ENCODE measurements at places on chromosomes 4 and X.

- no peak for DNase-seq
Measured at GRCh38 chrX:69496183-69496582, 7.9 kb upstream of the NALF2 start.

DNA sequence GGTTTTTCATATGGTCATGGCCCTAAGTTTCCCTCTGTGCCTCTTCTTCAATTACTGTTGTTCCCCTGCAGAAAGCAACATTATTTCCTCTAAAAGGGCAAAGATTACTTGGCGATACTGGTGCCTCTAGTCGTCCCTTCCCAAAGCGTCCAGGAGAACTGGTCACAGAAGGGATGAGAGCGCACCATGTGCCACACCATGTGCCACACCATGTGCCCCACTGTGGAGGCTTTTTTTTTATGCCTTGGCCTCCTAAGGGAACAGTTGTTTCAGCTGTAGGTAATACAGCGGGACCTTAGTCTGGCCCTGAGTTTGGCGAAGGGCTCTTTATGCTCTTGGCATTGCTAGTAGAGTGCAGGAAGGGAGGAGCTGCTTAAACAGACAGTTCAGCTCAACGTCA is 11.5 kb upstream of the FGG start:
- DNase-seq, result no peak

DNA sequence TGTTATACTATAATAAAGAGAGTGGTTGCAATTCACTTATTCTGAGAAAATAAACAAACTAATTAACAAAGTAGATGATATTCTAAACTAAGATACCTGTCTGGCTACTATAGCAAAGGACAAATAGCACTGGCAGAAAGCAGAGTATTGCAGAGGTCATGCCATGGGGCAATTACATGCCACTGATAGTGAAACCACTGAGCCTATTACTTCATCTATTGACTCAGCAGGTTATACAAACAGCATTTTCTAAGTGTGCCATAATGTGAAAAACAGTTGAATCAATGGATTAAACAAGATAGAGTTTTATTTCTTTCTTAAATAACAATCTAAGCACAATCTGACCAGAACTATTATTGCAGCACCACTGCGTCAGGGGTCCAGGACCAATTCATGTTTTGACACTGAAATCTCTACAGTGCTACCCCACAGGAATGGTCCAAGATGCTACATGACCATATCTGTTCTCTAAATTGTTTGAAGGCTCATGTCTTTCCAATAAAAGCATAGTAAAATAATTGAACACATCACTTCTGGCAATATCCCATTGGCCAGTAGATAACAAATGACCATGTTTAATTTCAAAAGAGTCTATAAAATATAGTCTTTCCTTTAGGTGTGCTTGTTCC is 389.5 kb upstream of the GRID2 start:
- DNase-seq, result no peak

DNA sequence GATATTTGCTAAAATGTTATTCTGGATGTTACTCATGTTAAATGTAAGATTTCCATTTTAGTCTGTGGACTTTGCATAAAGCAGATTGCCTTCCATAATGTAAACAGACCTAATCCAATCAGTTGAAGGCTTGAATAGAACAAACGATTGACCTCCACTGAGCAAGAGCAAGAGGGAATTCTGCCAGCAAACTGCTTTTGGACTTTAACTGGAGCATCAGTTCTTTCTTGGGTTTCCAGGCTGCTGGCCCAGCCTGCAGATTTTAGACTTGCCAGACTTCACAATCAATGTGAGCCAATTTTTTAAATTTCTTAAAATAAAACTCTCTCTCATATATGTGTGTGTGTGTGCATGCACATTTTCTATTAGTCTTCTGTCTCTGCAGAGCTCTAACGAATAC is 1248.8 kb downstream of the ADGRL3 start:
- DNase-seq, result no peak

DNA sequence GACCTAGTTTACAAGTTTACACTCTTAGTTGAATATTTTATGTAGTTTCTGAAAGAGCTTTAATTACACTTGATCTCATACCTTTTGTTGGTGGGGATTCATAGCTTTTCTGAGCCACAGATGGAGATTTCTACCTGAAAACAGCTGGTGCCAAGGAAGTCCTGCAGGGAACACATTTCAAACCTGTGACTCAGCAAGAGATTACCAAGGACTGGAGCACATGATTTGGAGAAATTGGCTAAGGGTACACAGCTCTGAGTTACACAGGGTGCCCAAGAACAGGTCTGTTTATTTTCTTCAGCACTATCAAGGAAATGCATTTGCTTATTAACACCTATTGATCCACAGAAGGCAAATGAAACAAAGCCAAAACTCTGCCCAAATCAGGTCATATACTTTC is 691.5 kb downstream of the KCTD8 start:
- peak; percentile 40 for DNase-seq

GRCh38 chr4:121784975-121785374 is 16.1 kb upstream of the EXOSC9 start:
- DNase-seq, result no peak

- no peak for DNase-seq
Measured at GRCh38 chr4:180084561-180084960, 2158.6 kb upstream of the TENM3 start.

DNA sequence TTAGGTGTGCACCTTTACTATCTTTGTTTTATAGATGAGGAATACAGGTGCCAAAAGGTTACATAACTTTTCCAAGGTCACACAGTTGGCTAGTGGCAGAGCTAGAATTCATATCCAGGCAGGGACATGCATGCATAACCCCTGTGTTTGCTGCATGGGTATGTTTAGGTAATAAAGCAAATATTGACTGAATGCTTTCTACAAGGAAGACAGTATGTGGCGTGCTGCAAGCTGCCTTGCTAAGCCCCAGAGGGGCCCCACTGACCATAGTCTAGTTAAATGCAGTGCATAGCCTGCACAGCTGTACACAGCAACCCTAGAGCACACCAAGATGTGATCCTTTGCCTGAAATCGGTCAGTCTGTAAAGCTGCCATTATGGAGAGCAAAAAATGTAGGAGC is 320.5 kb upstream of the IGFBP7 start:
- no peak for DNase-seq

DNA sequence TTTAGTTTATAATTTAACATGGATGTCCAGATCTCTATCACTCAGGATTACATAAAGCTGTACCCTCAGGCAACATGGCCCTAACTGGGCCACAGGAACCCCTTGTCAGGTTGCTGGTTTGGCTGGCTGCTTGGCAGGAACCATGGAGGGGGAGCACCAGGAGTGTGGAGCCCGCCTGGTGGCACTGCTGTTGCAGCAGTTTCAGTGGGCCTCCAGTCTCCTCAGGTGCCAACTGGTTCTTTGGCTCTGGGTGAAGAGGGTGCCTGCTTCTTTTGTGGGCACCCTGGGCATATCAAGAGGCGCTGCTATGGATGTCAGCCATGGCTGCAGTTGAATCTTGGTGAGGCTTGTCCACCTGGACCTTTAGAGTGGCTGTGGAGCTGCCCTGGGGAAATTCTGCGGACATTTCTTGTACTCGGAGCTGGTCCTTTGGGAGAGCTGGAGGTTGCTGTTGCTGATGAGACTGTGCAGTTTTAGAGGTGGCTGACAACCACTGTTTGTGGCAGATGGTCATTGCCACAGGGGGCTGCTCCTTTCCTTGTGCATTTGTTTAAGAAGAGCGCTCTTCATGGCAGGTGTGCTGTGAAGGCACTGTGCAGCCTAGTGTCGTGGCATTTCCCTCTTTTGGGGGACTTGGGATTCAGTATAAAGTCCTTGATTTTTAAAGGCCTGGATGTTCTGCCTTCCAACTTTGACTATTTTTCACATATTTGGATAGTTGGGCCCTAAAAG is 10.3 kb upstream of the SMIM14 start:
- DNase-seq, result peak; percentile 7

- no peak for DNase-seq
Measured at GRCh38 chrX:105375816-105376215, 155.3 kb upstream of the TEX13A start.

DNA sequence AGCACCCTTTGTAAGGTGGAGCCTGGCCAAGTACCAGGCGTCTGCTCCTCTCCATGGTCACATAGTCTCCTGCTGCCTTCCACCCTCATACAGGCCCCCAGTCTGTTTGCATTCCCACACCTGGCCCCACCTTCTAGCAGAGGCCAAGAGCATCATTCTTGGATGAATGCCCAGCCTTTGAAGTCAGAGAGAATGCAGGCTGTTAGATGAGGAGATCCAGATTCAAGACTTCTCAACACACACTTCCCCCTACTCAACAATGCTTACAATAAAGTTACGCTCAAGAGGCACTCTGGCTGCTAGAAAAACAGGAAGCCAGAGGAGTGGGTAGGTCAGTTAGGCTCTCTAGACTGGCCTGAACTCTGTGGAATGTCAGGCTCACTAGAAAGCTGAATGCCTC is 43.3 kb downstream of the SHROOM4 start:
- DNase-seq, result peak; percentile 8

DNA sequence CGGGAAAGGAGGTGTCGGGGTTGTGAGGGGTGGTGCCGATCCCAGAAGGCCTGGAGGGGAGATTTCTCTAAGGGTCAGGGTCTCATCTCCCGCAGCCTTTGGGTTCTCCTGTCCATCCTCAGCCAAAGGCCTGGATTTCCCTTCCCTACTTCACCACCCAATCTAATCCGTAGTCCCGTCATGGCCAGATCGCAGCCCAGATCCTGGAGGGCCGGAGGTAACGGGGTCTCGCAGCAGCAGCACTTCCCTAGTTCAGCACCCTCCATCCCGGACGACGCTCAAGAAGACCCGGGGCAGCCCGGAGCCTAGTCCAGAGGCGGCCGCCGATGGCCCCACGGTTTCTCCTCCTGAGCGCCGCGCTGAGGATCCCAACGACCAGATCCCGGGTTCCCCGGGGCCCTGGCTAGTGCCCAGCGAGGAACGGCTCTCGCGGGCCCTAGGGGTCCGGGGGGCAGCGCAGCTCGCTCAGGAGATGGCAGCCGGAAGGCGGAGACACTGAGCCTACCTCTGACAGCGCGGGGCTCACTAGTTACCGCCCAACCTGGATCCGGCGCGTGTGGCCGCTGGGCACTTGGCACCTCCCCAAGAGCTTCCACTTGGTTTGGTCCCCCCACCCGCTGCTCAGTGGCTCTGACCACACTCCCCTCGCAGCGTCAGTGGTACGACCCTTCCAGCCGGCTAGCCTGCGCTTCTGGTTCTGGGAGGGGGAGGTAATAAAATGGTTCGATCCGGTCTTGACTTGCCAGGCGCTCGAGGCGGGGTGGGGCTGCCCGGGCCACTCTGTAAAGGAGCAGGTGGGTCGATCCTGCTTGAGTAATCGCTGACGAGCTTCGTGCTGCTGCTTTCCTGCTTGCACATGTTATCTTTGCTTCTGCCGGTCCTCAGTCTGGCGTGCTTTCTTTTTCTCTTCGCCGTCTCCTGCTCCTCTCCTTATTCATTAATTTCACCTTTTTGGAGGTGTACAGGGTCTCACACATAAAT is 3.6 kb downstream of the MAGIX start:
- peak; percentile 55 for DNase-seq

GRCh38 chr4:15913631-15913970 is 24.9 kb downstream of the FGFBP1 start:
- DNase-seq, result no peak

DNA sequence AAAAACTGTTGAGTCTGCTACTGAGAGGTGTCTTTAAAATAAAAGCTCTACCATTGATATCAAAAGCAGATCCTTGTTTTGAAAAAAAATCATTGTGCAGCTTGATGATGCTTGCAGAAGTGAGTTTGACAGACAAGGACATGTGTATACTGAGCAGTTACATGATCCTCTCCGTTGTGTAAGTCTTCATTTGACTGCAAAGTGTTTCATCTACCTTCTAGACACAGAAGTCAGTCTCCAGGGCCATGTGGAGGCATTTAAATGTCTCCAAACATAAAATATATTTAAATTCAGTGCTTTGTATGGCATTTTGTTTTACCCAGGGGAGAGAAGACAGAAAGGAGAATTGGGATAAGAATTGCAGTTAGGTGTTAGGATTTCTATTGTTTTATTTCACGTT is 107.8 kb upstream of the MYOZ2 start:
- no peak for DNase-seq

DNA sequence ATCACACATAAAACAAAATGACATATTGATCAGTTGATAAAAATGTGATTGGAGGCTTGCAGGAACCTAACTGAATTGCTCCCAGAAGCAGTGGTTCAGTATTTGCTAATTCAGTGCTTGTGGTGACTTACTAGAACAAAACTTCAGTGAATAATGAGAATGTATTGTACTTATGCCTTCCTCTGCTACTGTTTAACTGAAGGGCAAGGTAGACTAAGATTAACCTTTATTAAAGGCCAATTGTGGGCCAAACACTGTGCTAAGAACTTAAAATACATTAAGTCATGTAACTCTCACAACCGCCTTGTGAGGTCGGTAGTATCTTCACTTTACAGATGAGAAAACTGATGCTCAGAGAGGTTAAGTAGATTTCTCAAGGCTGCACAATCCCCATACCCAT is 14.9 kb downstream of the IGFBP7 start:
- DNase-seq, result no peak

GRCh38 chr4:29467044-29467717 is 1253.0 kb upstream of the PCDH7 start:
- no peak for DNase-seq

DNA sequence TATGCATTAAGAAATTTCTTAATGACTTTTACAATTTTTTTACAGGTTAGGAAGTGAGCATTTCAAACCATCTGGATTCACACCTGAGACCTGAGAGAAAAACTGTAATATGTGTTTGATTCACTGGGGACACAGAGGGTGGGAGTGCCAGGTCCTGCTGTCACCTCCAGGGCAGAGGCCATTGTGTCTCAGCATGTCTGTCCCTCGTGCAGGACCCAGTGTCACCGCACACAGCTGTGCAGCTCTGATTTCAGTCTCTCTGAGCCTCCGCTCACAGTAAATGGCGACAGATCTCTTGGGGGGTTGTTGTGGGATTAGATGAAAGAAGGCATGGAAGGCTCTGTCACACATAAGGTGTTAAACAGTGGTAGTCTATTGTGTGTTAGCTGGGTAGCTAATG is 23.0 kb upstream of the CLDN24 start:
- no peak for DNase-seq

DNA sequence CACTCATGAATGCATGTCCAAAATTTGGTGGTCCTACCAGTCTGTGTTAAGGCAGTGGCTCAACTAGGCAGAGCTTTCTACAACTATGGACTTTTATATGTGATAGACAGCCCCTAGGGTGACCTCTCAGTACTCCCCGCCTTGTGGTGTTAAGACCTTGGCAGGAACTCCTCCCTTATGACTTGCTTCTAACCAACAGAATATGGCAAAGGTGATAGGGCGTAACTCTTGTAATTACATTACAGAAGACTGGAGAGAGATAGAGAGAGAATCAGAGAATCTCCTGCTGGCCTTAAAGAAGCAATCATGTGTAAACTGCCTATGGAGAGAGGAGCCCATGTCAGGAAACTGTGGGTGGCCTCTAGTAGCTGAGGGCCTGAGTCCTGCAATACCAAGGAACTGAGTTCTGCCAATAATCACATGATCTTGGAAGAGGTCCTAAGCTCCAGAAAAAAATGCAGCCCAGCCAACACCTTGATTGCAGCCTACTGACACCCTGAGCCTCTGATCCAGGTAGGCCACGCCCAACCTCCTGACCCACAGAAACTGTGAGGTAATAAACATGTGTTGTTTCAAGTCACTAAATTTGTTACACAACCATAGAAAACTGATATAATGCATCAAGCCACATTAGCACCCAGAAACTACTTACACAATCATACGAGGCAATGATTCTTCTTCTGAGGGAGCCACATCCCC is 68.9 kb downstream of the INPP4B start:
- no peak for DNase-seq

- no peak for DNase-seq
Measured at GRCh38 chr4:104382961-104383360, 111.7 kb downstream of the CXXC4 start.
